ENCODE measurements at places on chromosomes 4 and X.

DNA sequence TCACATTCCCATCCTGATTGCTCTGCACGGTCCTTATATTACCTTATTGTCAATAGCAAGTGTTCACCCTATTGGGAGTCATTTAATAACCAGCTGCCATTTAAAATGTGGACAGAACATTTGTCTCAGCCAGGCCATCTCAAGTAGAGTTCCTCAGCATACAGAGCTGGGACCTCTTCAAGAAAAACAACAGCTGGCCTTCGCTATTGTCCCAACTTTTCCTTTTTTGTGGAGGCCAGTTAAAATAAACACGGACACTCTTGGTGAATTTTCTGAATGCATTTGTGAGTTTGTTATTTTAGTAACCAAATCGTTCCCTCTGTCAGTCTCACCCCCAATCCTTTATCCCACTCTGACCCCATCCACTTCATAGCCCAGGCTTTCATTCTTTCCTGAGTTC lies 395.3 kb upstream of the PITX2 start:
- DNase-seq = no peak

- no peak for DNase-seq
These were observed 2.9 kb upstream of the AFP start for GRCh38 chr4:73433140-73433539.

DNA sequence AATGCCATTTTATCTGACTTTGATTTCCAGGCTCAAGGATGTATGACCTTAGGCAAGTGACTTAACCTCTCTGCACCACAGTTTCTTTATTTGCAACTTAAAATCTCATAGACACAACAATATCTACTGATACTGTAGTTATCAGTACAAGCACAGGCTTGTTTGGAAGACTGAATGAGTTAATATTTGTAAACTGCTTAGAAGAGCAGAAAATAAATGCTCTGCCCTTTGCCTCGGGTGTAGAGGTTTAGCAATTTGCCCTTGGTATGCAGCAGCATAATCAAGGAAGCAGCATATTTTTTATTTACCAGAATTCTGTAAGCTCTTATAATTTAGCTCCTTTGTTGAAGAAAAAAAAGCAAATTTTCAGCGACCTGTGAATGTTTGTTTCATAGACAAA lies 2.9 kb upstream of the CXCL1 start:
- DNase-seq = no peak

DNA sequence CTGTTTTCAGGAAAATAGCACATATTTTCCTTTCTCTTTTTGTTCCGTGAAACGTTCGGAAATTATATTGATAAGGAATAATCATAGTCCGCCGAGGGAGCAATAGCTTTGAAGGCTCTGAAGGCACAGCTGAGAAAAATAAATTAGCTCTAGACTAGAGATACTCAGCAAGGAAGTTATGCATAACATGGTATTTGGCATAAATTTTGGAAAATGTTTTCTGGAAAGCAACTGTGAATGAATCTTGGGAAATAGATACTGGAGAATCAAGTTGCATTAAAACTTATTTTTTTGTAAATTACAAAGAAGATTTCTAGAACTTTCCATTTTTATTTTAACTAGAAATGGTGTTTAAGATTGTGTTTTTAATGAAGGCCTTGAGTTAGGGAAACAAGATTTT lies 92.4 kb downstream of the HPRT1 start:
- DNase-seq = no peak

- DNase-seq = no peak
These were observed 1525.7 kb upstream of the TENM3 start for GRCh38 chr4:180717451-180718033.

- no peak for DNase-seq
These were observed 123.2 kb upstream of the BANK1 start for GRCh38 chr4:101667348-101667747.

DNA sequence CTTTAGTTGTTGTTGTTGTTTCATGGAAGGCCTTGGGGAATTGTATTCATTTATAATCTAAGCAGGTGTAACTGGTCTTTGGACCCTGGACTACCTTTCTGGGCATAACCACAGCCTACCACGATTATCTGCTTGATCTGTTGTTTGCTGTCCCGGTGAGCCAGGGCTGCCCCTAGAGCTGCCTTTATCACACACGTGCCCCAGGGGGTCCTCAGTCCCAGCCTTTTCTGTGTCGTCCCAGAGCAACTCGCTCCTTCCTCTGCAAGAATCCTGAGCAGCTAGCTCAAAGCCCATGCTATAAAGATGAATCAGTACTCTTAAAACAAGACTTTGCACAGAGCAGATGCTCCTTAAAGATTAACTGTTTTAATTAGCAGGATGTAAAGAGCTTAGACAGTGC lies 273.2 kb downstream of the EVC2 start:
- no peak for DNase-seq

DNA sequence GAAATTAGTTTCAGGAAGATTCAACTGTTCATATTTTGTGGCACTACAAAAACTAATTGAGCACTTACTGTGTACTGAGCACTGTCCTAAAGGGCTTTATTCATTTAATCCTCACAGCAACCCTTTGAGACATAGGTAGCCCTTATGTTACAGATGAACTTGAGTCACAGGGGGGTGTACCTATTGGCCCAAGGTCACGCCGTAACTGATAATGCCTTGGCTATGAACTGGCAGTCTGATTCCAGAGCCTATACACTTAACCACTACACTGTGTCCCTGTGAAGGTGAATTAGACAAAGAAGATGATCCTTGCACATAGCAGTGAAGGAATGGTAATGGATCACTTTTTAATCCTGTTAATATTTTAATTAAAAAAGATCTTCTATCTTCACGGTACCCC lies 12.0 kb downstream of the TMEM165 start:
- no peak for DNase-seq

DNA sequence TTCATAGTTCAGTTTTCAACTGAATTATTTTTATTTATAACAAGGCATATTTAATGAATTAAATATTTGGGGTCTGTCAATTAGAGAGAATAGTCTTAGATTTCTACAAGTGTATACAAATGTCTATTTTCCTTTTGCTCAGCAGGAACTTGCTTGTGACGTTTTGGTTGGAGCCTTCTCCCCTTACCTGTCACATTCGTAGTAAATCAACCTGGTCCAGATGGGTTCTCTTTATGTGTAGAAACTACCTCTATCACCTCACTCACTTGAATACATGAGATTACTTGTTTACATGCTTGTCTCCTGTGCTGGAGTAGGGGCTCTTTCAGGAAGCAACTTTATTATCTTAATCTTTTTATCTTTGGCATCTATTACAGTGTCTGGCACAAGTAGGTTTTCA lies 938.3 kb upstream of the IGFBP7 start:
- DNase-seq = no peak

DNA sequence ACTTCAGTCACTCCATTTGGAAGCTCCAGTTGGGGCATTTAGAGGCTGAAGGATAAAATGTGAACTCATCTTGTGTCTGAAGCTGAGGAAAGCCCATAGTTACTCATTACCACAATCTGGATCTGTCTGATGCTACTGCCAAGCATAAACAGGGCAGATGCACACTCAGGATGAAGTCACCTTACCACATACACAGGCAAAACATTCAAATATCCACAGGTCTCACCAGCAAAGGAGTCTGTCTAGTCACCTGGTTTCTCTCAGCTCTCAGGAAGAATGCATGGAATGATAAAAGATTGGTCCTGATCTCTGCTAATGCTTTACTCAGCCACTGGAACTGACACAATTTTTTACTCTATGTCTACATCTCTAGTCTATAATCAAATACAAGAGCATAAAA lies 13.0 kb upstream of the ODAPH start:
- peak; percentile 80 for DNase-seq
